ENCODE measurements at places on chromosomes 6 and 20. TPM values are rescaled to one million over a fixed set of nuclear protein-coding genes. Genes with fewer than 3 reads are reported as not detected.

GRCh38 chr6:44704240-44705150, 317.0 kb downstream of the CDC5L start:
- H3K4me1 ChIP-seq = no peaks in the 10 kb centered on the region
- no peaks in the 10 kb centered on the region for H3K36me3 ChIP-seq
- no peaks in the 10 kb centered on the region for H3K27me3 ChIP-seq
- no peak overlapping the region for H3K4me3 ChIP-seq
- no peak for DNase-seq
- H3K27ac ChIP-seq = no peak overlapping the region

DNA sequence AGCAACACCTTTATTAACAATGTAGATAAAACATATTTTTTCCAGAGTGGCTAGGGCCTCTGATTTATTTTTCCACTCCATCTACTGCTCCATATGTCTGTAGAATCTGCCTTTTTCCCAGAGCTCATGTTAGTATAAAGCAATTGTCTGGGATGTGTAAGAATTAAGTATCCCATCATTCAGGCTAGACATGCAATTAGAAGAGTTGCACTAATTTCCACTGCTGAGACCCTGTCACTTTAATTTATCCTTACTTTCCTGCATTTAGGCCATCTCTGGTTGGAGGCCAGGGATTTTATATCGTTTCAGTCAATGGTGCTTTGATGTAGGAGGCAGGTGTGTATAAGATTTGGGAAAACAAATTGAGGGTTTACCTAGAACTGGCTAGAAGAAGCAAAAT, 286.1 kb upstream of the POU3F2 start:
- H3K4me3 ChIP-seq = no peak overlapping the region
- H3K4me1 ChIP-seq = no peaks in the 10 kb centered on the region
- DNase-seq = no peak

DNA sequence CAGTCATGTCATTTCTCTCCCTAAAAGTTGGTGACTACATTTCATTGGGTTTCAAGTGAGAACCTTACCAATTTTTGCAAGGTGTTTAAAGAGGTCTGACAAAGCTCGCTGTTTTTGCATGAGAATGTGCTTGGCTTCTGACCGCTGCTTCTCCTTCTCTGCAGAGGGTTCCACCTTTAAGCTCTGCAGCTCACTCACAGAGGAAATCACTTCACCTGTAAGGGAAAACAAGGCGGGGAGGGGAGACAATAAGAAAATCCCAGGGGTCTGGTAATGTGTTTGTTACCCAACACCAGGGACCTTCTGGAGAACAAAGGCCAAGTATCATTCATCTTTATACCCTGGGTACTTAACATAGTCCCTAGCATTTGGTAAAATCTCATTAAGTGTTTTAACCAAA, 40.0 kb upstream of the LYRM2 start:
- H3K4me3 ChIP-seq = no peak overlapping the region
- H3K4me1 ChIP-seq = peaks cover 10% of the 10 kb centered on the region
- no peaks in the 10 kb centered on the region for H3K27me3 ChIP-seq
- H3K36me3 ChIP-seq = peaks cover 50% of the 10 kb centered on the region

The SMLR1 gene
- total RNA-seq = not detected
